Stimulated activated CD8-positive, alpha-beta memory T cell treated with anti-CD3 and anti-CD28 coated beads, Interleukin-4, amount 100 ng/mL, for 1 hour (primary cell): ENCODE measurements at places on chromosomes 5 and 9.
A peak's percentile ranks its signal among the peaks of the same experiment; 100 is the strongest.

- no peak for DNase-seq
Measured at GRCh38 chr5:127838661-127839060, 135.5 kb downstream of the CCDC192 start.

DNA sequence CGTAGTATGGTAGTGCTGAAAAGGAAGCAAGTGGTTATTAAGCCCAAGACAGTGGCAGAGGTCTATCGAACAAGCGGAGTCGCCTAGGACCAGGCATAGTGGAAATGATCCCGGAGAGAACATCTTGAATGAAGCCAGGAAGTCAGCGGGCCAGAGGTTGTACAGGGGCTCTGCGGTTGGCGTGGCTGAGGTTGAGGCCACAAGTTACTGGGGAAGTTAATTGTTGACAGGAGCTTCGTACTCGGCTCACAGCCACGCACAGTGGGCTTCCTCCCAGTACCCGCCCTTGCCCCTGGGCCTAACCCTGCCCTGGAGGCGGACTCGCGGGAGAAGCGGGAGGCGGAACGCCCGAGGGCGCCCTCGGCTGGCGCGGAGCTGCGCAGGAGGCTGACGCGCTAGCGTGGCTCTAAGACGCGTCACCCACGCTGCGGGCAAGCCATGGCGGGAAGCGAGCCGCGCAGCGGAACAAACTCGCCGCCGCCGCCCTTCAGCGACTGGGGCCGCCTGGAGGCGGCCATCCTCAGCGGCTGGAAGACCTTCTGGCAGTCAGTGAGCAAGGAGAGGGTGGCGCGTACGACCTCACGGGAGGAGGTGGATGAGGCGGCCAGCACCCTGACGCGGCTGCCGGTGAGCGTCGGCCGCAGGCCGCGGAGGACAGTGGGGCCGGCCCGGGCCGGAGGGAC lies at the start of gene FBXO4:
FBXO4 (plus strand) TSS at position 410 of the 683 bp plus-strand sequence; CDS start at position 439, 29 bp downstream.
- DNase-seq, result peak; percentile 78

DNA sequence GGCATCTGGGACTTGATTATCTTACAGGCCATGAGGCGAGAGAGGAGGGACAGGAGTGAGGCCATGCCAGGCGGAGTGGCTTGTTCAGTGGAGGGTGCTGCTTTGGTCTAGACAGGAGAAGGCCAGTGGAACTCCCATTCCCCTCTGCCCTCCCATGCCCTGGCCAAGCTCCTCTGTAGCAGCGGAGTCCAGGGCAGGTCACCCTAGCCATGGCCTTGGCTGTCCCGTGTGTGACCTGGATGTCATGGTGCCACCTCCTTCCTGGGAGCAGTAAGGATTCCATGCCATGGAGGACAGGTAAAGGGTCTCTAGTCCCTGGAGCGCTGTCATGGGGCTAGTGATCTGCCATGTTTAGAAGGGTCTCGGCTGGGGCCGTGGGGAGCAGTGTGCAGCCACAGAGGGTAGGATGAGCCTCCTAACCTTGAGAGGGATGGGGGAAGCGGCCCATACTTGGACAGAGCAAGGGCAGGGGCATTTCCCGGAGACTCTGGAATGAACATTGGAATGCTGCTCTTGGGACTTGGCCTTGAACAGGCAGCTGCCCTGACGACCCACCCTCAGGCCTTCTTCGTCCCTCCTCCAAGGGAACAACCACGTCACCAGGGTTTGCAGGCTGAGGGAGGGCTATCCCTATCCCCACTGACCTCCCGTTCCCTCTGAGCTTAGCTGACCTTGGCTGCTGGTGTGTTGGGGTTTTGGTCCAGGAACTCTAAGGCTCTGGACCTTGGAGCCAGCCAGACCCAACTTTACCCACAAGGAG lies 100.4 kb downstream of the DAB2IP start:
- DNase-seq, result no peak

- DNase-seq, result no peak
Measured at GRCh38 chr5:15391704-15392397, 108.1 kb upstream of the FBXL7 start.

GRCh38 chr5:79582186-79582585 lies 30.1 kb upstream of the TENT2 start:
- no peak for DNase-seq

DNA sequence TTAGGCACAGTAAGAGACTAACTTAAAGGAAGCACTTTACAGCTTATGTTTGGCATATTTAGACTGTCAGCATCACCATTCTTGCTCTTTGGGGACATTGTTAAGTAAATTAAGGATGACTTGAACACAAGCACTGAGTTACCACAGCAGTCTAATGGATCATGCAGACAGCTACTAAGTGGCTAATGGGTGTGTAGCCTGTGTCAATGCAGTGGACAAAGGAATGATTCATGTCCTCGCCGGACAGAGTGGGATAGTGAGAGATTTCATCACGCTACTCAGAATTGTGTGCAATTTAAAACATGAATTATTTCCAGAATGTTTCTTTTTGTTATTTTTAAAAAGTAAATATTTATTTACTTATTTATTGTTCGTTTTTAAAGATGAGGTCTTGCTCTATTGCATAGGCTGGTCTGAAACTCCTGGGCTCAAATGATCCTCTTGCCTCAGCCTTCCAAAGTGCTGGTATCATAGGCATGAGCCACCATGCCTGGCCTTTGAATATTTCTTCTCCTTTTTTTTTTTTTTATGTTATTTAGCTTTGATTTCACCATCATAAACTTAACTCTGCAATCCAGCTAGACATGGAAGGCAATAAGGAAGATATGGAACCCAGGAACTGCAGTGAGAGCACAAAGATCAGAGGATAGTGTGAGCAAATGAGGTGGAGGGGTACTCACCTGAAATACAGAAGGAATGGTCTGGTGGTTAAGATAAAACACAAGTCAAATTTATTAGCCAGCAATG lies 53.0 kb upstream of the KLF4 start:
- DNase-seq, result no peak

DNA sequence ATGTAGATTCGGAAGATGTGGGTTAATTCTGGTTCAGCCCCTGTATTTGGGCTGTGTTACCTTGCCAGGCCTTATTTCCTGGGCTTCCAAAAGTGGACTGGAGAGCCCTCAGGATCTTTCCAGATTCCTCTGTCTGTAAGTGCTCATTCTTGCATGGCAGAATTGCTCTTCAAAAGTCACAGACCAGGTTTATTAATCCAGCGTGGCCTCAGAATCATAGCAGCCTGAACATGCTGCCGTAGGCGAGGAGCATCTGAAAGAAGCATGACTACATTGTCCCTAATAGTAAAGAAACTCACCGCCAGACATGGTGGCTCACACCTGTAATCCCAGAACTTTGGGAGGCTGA lies 307.8 kb downstream of the GADD45G start:
- DNase-seq, result no peak

- DNase-seq, result no peak
Measured at GRCh38 chr9:114722081-114722621, 40.2 kb upstream of the TEX48 start.

DNA sequence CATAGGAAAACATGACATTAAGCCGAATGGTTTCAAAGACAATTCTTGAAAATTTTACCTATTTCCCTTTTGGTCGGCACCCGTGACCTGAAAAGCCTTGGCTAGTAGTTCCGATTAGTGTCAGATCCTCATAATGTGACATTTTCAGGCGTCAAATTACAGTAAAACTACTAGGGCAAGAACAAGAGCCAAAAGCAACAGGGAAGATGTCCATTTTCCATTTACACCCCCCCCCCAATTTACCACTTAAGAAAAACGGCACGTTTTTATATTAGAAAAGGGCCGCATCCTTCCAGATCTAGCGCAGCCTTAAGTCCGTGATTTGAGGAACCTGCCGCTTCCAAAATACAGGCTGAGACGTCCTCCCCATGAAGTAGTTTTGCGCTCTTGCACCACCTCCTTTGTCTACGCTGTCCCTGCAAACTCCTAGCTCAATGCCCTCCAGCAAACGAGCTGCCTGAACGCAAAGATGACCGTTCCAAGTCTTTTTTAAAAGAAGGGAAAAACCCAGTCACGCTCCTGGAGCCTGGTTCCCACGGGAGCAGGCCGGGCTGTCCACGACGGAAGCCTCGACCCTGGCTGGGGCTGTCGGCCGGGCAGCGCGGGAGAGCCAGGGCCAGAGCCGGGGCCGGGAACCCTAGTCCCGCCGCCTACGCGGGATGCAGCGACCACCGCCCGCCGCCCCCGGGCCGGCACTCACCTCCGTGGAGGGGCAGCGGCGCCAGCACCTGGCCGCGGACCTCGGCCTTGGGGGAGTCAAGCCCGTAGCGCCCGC lies 616 bp downstream of the RNF130 start:
- DNase-seq, result no peak

DNA sequence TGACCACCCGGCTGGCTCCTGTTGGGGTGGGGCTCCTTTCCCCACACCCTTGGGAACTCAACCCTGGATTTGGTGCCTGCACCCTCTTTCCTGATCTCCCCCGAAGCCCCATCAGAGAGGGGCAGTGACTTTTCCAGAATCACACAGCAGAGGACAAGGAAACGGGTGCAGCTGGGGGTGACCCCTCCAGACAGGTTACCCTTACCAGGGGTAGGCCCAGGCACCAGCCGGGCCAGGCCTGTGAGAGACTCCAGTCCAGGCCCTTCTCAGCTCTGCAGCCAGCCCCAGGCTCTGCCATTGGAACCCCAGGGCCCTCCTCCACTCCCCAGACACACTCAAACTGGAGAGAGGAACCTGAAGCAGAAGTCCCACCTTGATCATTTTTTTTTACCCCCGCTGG lies 19.0 kb upstream of the PHYHD1 start:
- DNase-seq, result no peak

- no peak for DNase-seq
Measured at GRCh38 chr9:16705111-16705604, 165.3 kb downstream of the BNC2 start.

GRCh38 chr5:94731471-94731870 lies 113.0 kb downstream of the SLF1 start:
- DNase-seq, result no peak

- DNase-seq, result no peak
Measured at GRCh38 chr5:10091701-10092100, 158.0 kb downstream of the ATPSCKMT start.

DNA sequence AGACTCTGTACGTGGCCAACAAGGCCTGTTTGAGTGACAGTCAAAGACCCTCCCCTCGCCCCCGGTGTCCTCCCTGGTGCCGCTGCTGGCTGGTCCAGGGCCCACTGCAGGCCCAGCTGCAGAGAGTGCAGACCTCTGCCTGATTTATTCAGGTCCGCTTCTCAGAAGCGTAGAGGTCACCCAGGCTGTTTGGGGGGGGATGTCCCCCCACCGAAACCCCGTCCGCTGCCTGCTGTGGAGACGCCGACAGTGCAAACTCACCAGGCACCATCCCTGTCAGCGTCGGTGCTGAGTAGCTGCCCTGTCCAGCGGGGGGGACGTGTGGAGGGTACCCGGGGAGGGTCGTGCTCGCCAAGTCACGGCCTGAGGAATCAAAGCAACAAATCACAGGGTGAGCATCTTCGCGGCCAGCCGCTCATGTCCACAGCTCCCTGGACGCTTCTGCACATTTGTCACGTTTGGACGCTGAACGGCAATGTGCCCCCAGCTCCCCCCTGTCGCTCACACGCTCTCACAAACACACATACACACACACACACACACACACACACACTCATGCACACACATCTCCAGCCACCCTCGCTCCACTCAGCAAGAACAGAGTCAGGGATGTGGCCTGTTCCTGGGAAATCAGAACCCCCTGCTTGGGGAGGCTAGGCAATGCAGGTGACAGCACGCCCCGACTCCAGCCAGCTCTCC lies 152.2 kb downstream of the PAX5 start:
- DNase-seq, result no peak

GRCh38 chr5:39794513-39795210 lies 369.9 kb upstream of the DAB2 start:
- no peak for DNase-seq

GRCh38 chr9:106920701-106921283 lies 57.8 kb downstream of the ZNF462 start:
- no peak for DNase-seq

- no peak for DNase-seq
Measured at GRCh38 chr9:88996921-88997235, 5.6 kb downstream of the S1PR3 start.

DNA sequence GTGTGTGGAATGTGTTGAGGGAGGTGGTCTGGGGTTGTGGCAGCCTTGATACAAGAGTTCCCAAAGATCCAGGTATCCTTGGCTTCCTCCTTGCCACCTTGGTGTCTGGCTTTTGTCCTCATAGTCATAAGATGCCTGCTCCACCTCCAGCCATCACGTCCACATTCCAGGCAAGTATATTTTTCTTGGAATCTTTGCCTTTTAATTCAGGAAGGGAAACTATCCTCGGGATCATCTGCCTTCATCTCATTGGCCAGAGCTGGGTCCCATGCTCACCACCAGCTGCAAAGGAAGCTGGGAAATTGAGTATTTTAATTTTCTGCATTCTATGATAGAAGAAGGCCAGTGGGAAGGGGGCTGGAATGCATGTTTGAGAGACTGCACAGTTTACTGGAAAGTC lies 186.7 kb downstream of the C9orf50 start:
- DNase-seq, result no peak

DNA sequence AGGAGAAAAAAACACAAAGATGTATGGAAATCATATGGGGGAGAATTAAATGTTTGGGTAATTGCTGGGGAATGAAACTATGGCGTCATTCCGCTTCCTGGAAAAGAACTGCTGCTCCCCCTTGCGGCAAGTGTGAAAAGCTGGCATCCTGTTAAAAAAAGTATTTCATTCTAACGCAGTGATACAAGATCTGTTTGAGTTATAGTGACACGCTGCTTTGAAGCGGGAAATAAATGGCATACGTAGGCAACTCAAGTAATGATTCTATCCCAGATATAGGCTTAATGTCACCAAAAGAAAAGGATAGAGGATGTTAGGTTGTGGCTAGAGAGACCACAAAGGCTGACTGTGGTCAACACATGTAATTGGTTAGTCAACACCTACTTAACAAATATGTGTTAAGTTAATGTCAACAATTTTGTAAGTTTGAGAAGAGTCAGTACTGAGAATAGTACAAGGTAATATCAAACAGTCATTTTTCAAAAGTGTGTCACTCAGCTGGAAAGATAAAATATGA lies 70.2 kb upstream of the ALDH1A1 start:
- no peak for DNase-seq

GRCh38 chr9:108852079-108852478 lies 3.7 kb downstream of the ACTL7B start:
- no peak for DNase-seq

- DNase-seq, result no peak
Measured at GRCh38 chr9:114425126-114425525, 37.3 kb upstream of the AKNA start.

GRCh38 chr5:96577909-96578308 lies 84.3 kb upstream of the CAST start:
- DNase-seq, result no peak

GRCh38 chr9:14054096-14054495 lies 259.8 kb downstream of the NFIB start:
- no peak for DNase-seq

GRCh38 chr9:127346584-127346983 lies 50.4 kb upstream of the SLC2A8 start:
- no peak for DNase-seq

GRCh38 chr5:135651156-135651555 lies 72.4 kb upstream of the CXCL14 start:
- no peak for DNase-seq
